Glutamatergic neuron (in vitro differentiated cells): ENCODE measurements at places on chromosomes 1 and 21. TPM values are rescaled to one million over a fixed set of nuclear protein-coding genes. Genes with fewer than 3 reads are reported as not detected.

CD46 gene
- 188 TPM for total RNA-seq

SHISA4 gene
- 2.9 TPM for total RNA-seq

LCE1D gene
- not detected for total RNA-seq

LMO4 gene
- total RNA-seq = 16.5 TPM

PIGM gene
- total RNA-seq = 5.9 TPM

ICOSLG gene
- total RNA-seq = 0.37 TPM

NBPF19 gene
- 1.9 TPM for total RNA-seq

GPR52 gene
- 1.1 TPM for total RNA-seq

TAS1R1 gene
- total RNA-seq = not detected

GBP1 gene
- total RNA-seq = not detected

KCNQ4 gene
- total RNA-seq = 0.76 TPM

SPRR2E gene
- not detected for total RNA-seq

COL16A1 gene
- 52.2 TPM for total RNA-seq

GPR25 gene
- total RNA-seq = not detected

KCNE2 gene
- total RNA-seq = not detected

C1orf116 gene
- total RNA-seq = not detected

USH2A gene
- not detected for total RNA-seq

SHISAL2A gene
- not detected for total RNA-seq

CHODL gene
- total RNA-seq = 5.5 TPM

S100A2 gene
- total RNA-seq = 1.1 TPM

TSNAX gene
- 41.1 TPM for total RNA-seq

DMBX1 gene
- total RNA-seq = not detected

MFSD2A gene
- 5.6 TPM for total RNA-seq

TSTD1 gene
- 24.2 TPM for total RNA-seq

RWDD3 gene
- 17.5 TPM for total RNA-seq

RLF gene
- 15.0 TPM for total RNA-seq

DNAJC28 gene
- total RNA-seq = 5.3 TPM

S100A10 gene
- 245 TPM for total RNA-seq

PDPN gene
- total RNA-seq = 4.8 TPM

HMCN1 gene
- 0.93 TPM for total RNA-seq

C1orf105 gene
- not detected for total RNA-seq

OR2L8 gene
- 0.61 TPM for total RNA-seq

HES5 gene
- 21.2 TPM for total RNA-seq
